ENCODE measurements at places on chromosomes 13 and 19. TPM values are rescaled to one million over a fixed set of nuclear protein-coding genes. Genes with fewer than 3 reads are reported as not detected.

Gene TEKTIP1
- 0.55 TPM for polyA plus RNA-seq

Gene PLVAP
- not detected for polyA plus RNA-seq

Gene CD37
- 192 TPM for polyA plus RNA-seq

Gene ZNF625
- polyA plus RNA-seq = 0.52 TPM

Gene C19orf67
- not detected for polyA plus RNA-seq

Gene MUC16
- polyA plus RNA-seq = not detected

Gene KLK5
- polyA plus RNA-seq = not detected

Gene ZC3H13
- 62.1 TPM for polyA plus RNA-seq

Gene SLC25A41
- not detected for polyA plus RNA-seq

Gene SBK3
- polyA plus RNA-seq = not detected

Gene DAND5
- not detected for polyA plus RNA-seq

Gene UNC13A
- not detected for polyA plus RNA-seq

Gene COX7A1
- polyA plus RNA-seq = not detected

Gene ZNF583
- 10.2 TPM for polyA plus RNA-seq

Gene ZNF682
- 5.2 TPM for polyA plus RNA-seq

Gene CDC42EP5
- not detected for polyA plus RNA-seq

Gene PNMA8A
- polyA plus RNA-seq = 0.13 TPM

Gene LRRC8E
- polyA plus RNA-seq = not detected

Gene TMPRSS9
- polyA plus RNA-seq = not detected

Gene EDNRB
- not detected for polyA plus RNA-seq

Gene RFC3
- polyA plus RNA-seq = 4.1 TPM

Gene SHANK1
- not detected for polyA plus RNA-seq

Gene NXNL1
- polyA plus RNA-seq = not detected

Gene TEX26
- not detected for polyA plus RNA-seq

Gene STARD13
- polyA plus RNA-seq = not detected

Gene ZNF607
- polyA plus RNA-seq = 5.4 TPM

Gene ETV2
- polyA plus RNA-seq = 1.1 TPM

Gene UBE2S
- polyA plus RNA-seq = 24.2 TPM

Gene TNNT1
- polyA plus RNA-seq = not detected

Gene PEG3
- not detected for polyA plus RNA-seq

Gene GAMT
- 20.3 TPM for polyA plus RNA-seq

Gene MCEMP1
- not detected for polyA plus RNA-seq

Gene BST2
- polyA plus RNA-seq = 143 TPM

Gene DMAC2
- polyA plus RNA-seq = 43.1 TPM

Gene IGFL1
- polyA plus RNA-seq = not detected

Gene DCLK1
- not detected for polyA plus RNA-seq

Gene POU2F2
- polyA plus RNA-seq = 3.1 TPM

Gene SYNGR4
- not detected for polyA plus RNA-seq

Gene ZSCAN4
- polyA plus RNA-seq = not detected

Gene TUBB4A
- polyA plus RNA-seq = 1.5 TPM

Gene PIAS4
- polyA plus RNA-seq = 5.2 TPM

Gene SIGLEC5
- polyA plus RNA-seq = not detected

Gene MCF2L
- 3.4 TPM for polyA plus RNA-seq

Gene C2CD4C
- polyA plus RNA-seq = not detected

Gene SLC35E1
- polyA plus RNA-seq = 15.3 TPM

Gene KLK3
- polyA plus RNA-seq = not detected

Gene ADGRE2
- not detected for polyA plus RNA-seq

Gene KHSRP
- 25.3 TPM for polyA plus RNA-seq

All from CD4-positive, alpha-beta memory T cell (primary cell).